C1 segment of cervical spinal cord (tissue), 14 donors: ENCODE measurements at places on chromosomes 12 and 14.

DNA sequence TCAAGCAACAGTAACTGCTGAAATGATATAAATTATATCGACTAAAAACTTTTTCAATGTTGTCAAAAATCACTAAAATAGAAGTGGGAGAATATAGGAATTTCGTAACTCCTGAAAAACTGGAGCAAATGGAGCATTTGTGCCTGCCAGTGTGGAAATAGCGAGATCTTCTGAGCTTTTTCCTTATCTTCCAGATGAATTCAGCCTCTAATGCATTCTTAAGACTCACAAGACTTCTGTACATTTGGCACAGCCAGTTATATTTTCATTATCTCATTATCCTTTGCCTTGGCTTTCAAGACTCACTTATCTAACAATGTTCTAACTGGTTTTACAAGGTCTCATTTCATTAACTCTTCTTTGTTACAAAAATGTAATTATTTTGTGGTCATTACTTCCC is 252.4 kb downstream of the GXYLT1 start:
- DNase-seq = no peak

GRCh38 chr12:75360920-75361319 is 26.4 kb downstream of the GLIPR1L1 start:
- no peak for DNase-seq

DNA sequence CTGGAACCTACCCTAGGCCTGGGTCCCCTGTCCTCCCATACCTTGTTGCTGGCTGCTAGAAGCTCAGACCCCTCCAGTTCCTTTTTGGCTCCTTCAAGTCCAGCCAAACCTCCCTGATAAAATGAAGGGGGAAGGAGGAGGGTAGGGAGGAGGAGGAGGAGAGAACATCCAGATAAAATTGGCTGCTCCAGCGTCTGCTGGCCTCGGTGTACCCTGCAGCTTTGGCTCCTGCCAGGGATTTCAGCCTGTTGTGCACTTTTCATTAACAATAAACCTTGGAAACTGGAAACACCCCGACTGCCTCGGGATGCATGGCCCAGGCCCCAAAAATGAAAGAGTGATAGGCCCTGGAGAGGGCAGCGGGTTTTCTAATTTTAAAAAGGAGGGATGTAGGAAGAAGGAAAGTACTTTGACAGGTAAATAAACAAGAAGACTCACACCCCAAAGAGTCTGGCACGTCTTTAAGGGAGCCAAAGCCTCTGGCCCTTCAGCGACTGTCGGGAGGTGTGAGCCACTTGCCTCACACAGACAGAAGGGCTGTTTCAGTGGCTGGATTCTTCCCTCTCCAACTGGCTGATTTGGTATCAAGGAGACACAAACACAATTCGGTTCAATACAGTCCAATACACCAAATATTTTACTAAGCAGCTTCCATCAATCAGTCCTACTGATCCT is 49.8 kb downstream of the NUAK1 start:
- no peak for DNase-seq

- DNase-seq = peak; percentile 65
Measured at GRCh38 chr12:52248541-52249461, 15.8 kb downstream of the KRT7 start.

GRCh38 chr14:51398898-51399297 is 158.9 kb downstream of the TMX1 start:
- no peak for DNase-seq
